ENCODE measurements at places on chromosomes 16 and 17. TPM values are rescaled to one million over a fixed set of nuclear protein-coding genes. Genes with fewer than 3 reads are reported as not detected.

BAHCC1 gene
- 9.8 TPM for total RNA-seq

ANKRD40CL gene
- not detected for total RNA-seq

TSR3 gene
- total RNA-seq, result 56.5 TPM

C1QTNF8 gene
- not detected for total RNA-seq

PYDC1 gene
- not detected for total RNA-seq

KRTAP2-1 gene
- total RNA-seq, result not detected

PPY gene
- not detected for total RNA-seq

Data from A549 treated with RU486 at 1 μM for 4 hours (cell line).